ENCODE measurements at places on chromosomes 1 and 21.

GRCh38 chr1:192892934-192893333 lies 84.1 kb downstream of the RGS2 start:
- no peak for DNase-seq

- DNase-seq, result no peak
Measured at GRCh38 chr1:20508411-20508771, 440 bp upstream of the MUL1 start.

DNA sequence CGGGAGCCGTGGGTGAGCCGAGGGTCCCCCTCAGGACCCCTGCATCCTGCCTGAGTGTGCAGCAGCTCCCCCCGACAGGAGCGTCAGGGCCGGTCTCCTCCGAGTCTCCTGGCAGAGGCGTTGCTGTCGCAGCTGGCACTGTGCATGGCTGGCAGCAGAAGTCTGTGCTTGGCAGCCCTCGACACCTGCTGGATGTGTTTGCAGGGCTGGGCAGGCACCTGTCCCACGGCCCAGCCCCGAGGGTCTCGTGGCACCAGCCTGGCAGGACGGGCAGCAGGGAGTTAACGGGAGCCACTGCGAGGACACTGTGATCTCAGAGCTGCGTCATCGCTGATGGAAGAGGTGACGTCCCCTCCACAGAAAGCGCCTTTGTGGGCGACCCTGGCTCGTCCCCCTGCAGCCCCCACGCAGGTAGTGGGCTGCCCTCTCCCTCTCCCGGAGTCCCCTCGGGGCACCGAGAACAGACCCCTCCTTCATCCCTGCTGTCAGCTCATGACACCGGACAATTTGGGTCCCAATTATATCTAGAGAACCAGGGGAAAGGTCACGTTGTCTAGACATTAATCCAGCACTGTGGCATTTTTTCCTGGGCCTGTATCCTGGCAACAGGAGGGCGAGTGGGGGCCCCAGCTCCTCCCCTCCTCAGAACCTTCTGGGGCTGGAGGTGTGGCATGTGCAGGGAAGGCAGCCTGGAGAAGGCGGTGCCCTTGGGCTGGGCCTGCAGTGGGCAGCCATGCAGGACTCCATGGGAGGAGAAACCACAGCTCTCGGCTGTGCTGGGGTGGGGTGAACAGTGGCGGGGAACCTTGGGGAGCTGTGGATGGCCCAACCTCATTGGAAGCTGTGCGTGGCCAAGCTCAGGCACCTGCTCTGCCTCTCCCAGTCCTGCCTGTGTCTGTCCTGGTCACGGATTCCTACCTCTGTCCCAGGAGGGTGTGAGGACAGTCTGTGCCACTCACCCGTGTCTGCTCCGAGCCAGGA lies 15.4 kb downstream of the COL18A1 start:
- DNase-seq, result no peak

GRCh38 chr1:206021626-206022365 lies 1.9 kb downstream of the CTSE start:
- DNase-seq, result no peak

GRCh38 chr21:33975548-33976081 lies 60.0 kb upstream of the ATP5PO start:
- DNase-seq, result no peak

DNA sequence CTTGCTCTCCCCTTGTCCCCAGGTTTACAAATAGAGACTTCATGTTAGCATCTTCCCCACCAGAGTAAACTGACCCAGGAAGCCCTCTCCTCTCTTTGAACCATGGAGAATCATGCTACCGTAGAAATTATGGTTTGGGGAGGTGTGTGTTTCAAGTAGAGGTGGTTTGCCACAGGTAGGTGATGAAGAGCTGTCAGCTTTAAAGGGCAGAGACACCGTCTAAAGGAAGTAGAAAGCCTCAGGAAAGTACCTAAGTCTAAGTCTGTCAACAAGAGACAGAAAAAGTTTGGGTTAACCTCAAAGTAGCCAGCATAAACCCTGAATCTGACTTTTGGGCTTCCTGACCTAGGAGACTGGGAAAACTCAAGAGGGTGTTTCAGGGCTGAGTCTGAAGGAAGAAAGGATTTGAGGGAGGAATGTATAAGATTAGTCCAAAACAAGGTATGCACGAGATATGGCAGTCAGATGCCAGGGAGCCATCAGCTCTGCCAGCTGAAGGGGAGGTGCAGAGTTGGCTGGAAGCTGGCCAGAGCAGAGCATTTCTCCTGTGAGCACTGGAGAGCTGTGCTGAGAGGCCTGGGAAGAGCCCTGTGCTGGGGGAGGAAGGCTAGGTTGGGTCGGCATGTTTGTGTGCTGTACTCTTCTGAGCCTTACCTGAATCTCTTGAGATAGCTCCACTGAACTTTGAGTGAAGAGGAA lies 14.3 kb downstream of the ADAMTSL4 start:
- no peak for DNase-seq

DNA sequence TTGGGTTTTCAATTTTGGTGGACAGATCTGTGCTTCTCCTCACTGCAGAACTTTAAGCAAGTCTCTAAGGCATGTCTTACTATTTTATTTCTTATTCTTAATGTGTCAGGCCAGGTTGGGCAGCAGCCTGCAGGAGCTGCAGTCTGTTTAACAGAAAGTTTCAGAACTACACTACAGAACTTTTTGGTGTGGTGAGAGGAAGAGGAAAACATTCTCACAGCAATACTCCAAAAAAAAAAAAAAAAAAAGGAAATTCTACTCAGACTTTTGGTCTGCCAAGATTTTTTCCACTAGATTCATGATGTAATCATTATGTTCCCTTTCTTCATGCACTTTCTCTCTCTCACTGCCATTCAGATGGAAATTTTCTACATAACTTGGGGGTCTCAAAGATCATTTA lies 255.2 kb downstream of the COL11A1 start:
- DNase-seq, result no peak

GRCh38 chr1:27142464-27142863 lies 12.5 kb downstream of the SLC9A1 start:
- DNase-seq, result no peak

DNA sequence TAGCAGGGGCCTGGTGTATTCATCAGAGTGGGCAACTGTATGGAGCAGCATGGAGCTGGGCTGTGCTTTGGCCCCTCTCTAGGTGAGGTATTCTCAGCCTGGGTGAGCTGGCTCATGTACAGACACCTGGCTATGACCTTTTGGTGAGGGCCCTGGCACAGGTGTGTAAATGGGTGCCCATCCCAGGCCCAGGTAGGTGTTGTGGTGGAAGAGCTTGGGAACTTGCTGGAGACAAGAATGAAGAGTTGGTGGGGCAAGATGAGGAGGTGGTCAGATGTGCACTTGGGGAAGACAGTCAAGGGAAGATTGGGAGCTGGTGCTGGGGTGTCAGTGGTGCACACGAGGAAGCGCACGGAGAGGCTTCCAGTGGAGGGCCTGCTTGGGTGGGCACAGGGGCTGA lies 95.5 kb downstream of the TRIM11 start:
- no peak for DNase-seq

GRCh38 chr1:197862221-197862620 lies 40.2 kb upstream of the C1orf53 start:
- DNase-seq, result no peak

DNA sequence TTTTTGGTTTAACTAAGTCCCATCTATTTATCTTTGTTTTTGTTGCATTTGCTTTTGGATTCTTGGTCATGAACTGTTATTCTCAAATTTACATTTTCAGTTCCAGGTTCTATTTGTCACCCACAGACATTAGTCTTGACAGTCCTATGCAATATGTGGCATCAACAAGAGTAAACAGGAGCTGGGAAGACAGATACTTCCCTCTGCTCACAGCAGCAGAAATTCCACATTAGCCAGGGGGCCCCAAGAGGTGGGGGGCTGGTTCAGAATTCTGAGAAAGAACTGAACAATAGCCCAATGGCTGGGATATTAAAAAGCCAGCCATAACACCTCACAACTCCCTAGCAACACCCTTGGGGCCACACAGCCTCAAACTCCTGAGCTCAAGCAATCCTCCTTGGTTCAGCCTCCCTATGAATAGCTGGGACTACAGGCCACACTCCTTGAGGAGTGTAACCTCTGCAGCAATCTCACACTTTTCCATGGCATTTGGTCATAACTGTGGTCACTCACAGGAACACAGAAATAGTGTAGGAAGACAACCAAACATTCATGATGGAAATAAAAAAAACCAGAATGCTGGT lies 67.8 kb downstream of the ERG start:
- no peak for DNase-seq

GRCh38 chr1:205004351-205004750 lies 38.7 kb upstream of the CNTN2 start:
- DNase-seq, result no peak

DNA sequence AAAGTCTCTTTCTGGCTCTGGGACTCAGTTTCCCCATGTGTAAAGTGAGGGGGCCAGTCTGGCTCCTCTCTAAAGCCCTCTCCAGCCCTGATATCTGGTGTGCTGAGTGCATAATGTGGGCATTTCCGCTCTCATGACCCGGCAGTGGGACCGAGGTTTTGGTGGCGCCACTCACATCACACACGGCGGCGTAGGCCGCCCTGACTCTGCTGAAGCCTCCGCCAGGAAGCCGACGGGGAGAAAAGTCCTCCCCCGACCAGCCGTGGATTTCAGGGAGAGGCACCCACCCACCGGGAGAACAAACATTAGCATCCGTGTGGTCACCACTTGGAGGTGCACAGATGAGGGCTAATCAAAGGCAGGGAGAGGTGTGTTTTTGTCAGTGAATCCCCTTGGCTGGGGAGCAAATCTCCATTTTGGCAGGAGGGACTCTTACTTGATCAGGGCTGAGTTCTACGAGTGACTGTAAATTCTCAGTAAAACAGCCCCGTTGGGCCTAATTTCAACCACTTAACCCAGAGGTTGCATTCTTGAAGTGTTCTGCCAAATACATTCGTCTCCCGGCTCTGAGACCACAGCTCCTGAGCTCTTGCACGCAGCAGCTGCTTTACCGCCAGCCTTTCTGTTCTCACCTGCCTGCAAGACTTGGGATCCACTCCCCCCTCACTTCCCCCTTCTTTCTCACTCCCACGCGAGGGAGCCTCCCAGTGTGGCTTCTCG lies 118.2 kb downstream of the FOXD2 start:
- DNase-seq, result no peak

DNA sequence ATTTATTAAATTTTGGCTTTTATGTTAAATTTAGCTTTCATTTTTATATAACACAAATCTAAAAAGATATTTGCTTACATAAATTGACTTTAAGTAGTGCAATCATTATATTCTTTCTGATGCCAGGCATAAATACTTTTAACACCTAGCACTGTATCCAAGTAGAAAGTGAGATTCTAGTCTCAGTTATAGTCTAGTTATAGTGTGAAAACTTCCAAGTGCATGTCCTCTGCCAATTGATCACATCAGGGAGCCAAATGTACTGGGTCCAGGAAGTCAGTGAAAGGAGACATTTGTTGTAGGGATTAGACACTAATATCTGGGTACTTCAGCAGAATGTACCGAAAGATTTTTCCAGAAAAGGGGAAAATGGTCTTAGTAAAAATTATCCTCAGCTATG lies 290.7 kb upstream of the ZRANB2 start:
- no peak for DNase-seq

DNA sequence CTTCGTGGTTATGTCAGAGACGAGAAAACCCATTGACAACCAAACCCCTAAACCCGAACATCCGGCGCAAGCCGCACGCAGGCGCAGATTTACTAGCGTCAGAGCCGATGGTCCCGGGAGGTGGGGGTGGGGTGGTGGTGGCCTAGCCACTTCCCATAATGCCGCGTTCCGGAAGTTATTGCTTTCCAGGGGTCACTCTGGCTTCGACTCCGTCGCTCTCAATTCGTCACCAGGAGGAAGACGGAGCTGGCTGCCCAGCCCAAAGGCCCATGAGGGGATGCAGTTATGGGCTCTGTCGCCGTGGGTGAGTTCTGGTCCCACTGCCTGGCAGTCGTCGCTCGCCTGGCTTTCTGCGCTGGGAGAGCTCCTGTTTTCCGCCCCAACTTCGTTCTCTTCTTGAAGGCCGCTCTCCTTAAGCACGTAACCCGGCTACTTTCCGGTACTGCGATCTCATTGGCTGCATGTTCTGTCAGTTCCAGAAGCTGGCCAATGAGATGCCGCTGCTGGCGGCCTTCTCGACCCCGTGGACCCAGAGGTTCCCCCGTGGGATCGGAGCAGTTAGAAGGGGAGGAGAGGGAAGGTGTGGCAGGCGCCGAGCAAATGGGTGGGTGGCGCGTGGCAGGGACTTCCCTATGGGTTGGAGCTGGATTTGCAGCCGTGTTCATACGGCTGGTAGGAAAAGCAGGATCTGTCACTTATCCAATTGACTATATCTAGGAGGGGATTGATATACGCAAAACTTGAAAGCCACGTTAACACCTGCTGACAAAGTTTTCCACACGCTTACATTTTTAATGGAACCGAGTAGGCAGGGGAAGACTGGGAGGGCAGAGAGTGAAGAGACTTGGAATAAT lies at the start of gene USP16:
Gene USP16, plus strand, starts transcription at position 195 of the 854 bp plus-strand sequence. CDS start 3,246 bp downstream, outside the sequence.
- DNase-seq, result peak; percentile 83

DNA sequence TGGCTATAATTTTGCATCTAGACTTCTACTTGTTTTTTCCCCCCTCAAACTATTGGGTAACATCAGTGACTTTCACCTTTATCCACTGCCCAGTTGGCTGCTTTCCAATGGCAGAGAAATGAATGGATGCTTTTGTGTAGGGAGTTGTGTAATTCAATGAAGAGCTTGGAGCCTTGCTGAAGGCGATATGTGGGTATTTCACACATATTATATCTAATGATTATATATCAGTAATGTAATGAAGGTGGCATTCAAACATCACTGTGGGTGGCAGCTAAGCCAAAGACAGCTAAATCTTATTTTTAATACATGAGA lies 81.2 kb downstream of the TGFB2 start:
- DNase-seq, result no peak

DNA sequence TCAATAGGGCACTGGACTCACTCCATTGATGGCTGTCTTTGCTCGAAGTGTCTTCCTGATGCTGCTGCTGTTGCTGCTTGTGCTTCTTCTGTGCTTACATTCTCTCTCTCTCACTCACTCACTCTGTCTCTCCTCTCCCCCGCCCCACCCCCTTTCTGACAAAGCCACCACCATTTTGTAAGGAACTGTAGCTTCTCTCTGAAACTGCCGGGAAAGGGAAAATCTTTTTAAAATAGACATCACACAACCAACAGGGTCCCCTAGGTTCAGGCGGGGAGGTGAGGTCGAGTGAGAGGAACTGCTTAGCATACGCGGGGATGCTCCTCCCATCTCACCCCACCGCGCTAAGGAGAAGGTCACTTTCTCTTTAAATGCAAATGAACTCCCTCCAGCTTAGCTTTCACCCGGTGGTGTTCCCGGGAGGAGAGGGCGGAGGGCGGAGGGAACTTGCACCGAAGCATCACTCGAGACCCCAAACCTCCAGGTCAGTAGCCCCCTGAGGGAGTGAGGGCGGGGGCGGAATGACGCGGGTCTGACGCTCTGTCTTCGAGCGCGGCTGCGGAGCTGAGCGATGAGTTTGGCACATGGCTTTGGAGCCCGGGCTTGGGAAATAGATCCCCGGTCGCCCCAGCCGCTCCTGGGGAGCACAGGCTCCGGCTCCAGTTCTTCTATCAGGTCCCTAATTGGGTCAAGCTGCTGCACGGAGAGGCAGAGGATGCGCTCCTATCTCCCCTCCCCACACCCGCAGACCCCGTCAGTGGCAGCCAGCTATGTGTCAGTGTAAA lies at the start of gene CCDC28B:
Gene CCDC28B, plus strand, starts transcription at position 370 of the 785 bp plus-strand sequence. CDS start 1,341 bp downstream, outside the sequence.
- DNase-seq, result no peak

- DNase-seq, result no peak
Measured at GRCh38 chr1:234849832-234850231, 239.9 kb upstream of the IRF2BP2 start.

GRCh38 chr1:11787804-11788436 lies 17.8 kb downstream of the MTHFR start:
- DNase-seq, result no peak
